Cardiac septum (tissue), 1 donor: ENCODE measurements at places on chromosomes 11 and 22.

DNA sequence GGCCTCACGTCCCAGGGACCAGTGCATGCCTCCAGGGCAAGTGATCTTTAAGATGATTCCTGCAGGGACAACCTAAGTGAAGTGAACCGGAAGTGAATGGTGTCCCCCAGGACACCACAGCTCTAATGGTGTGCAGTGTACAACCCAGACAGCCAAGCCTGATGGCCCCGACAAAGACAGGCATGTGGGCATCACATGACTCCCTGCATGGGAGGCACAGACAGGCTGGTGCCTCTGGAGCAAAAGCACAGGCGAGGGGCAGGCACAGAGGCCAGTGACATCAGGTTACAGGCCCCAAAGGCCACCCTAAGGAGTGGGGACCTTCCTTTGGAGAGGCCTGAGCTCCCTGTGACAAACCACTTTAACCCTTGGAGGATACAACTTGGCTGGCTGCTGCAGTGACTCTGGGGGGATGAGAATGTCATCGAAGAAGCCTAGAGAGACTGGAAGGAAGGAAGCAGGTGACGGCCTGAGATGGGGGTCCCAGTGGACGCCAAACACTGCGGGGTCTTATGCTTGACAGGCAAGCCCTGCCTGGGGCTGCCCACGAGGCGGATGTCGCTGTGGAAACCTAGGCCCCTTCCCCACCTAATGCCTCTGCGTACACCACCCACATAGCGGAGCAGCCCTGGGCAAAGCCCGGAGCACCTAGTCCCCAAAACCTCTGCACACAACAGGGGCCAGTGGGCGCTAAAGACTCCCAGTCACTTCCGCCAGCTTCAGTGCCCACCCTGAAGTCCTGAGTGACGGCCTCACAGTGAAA, 12.4 kb downstream of the POLR3H start:
- DNase-seq, result no peak

DNA sequence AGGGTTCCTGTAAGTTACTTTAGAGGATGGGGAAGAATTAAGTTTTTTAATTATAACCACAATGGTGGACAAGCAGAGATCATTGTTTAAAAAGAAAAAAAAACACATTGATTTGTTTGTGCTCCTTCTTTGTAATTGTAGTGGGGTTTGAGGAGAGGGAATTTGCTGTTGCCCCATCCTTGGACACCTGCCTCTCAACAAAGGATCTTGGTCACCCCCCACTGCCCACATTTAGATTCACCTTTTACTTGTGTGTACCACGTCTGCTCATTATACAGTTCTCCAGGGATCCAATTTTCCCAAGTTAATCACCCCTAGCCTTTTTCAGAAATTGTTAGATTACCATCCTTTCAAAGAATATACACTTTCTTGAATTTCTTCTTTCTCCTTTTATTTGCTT, 53.0 kb downstream of the DNAJC24 start:
- no peak for DNase-seq

GRCh38 chr22:44728761-44729324, 23.5 kb upstream of the ARHGAP8 start:
- DNase-seq, result no peak

DNA sequence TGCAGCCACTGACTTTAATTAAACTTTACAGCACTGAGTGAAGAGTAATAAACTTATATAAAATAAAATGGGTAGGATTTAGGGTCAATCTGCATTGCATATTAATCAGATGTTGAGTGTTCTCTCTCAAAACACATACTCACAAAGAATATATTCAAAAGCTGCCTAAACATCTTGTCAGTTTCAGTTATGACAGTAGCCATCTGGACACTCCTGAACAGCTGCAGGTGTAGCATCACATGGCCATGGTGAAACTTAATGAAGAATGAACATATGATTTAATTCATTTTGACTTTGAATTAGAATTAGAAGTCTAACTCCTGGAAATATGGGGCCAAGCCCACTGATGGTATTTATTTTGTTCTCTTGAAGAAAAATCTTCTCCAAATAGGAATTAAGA, 684.3 kb upstream of the RAG2 start:
- no peak for DNase-seq

GRCh38 chr11:21037850-21038249, 368.5 kb downstream of the NELL1 start:
- DNase-seq, result no peak

- no peak for DNase-seq
Observed at GRCh38 chr11:122487669-122488068, 167.9 kb upstream of the UBASH3B start.

DNA sequence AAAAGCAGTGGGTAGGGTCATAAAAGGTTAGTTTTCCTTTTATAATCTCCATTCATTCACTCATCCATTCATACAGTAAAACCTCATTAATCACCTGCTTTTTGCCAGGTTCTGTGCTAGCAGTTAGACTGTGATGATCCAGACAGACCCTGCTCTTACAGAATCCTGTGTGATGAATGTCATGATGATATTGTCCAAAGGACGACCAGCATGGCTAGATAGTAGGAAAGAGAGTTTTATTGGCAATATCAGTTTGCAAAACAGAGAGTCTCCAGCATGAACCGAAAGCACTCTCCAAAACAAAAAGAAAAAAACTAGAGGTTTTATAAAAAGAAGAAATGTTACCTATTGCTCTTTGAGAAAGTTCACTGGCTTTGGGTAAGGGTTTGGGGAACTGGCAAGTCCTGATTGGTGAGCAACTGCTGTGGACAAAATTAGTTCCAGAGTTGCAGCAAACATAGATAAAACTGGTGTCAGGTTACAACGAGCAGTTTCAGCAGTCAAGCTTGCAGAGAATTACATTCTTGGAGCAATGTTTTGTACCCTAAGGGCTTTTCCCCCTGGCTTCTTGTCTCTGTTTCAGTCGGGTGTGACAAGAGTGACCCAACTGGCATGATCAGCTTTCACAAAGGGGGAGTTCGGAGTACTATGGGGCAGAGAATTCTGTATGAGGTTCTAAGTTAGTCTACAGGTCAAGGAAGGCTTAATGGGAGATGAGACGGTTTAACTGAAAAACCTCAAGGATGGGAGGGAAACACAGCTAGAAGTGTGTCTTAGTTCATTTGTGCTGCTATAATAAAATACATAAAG, 58.3 kb downstream of the HSD17B12 start:
- DNase-seq, result no peak

DNA sequence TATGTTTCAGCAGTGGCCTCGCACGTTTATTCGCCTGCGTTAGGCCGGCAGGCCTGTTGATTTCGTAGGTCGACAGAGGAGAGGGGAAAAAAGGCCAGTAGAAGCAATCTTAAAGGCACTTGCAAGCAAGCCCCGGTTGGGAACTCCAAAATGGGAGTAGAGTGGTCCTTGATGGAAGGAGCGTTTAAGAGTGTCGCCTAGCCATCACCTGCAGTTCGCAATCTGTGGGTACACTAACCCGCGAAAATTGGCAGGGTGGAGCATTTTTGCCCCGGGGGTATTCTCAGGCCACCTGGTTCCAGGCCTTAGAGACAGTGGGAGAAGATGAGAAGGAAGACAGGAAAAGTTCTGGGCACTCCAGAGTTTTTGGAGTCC, 1.1 kb downstream of the EWSR1 start:
- no peak for DNase-seq

- DNase-seq, result no peak
Observed at GRCh38 chr22:49332691-49333090, 495.0 kb downstream of the BRD1 start.

DNA sequence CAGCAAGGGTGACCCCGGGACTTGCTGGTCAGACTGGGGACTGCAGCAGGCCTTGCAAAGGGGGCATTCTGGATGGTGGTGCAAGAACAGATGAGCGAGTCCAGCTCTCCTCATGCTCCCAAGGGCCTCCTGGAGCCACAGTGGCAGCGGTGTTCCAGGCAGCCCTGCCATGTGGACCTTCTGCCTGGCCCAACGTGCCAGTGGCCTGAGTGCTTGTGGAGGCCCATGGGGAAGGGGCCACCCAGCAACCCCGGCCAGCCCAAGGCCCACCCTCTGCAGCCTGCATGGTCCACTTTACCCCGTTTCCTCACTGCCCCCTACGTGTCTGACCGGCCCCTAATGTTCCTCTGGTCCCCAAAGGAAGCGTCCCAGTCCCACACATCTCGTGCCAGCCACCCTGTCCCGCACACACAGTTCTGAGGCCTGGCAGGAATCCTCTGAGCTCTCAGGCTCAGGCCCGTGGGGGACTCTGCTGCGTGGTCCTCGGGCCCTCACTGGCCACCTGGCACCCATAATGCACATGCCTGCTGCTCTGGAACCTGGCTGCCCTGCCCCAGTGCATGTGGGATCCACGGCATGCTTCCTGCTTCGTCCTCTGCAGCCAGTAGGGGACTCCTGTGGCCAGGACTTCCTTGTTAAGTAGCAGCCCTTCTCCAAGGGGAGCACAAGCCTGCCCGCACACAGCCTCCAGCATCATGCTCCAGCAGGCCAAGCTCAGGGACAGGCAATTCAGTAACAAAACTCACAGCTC, 85.5 kb downstream of the DGCR2 start:
- no peak for DNase-seq

- no peak for DNase-seq
Observed at GRCh38 chr11:106077609-106078455, at the start of gene AASDHPPT. Gene AASDHPPT, plus strand, starts transcription at chr11:106077662. Its CDS starts 49 bp downstream, at chr11:106077711.

DNA sequence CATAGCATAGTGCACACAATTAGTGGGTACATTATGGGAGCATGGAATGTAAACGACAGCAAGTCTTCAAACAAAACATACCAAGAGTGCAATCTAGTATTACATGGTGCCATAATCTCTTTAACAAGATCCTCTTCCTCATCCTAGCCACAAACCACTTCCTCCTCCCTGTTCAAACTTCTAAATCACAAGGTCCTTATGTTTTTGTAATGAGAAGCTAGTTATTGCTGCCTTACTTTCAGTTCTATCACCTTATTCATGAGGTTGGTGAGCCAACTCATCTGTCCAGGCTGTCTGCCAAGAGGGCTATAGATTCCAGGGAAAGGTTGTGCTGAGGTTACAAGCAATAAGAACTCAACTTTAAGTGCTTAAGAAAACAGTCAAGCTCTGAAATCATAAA, 195.4 kb upstream of the ARHGAP20 start:
- DNase-seq, result no peak
